Neuronal stem cell (in vitro differentiated cells): ENCODE measurements at places on chromosomes 5 and 9.
A peak's percentile ranks its signal among the peaks of the same experiment; 100 is the strongest.

- DNase-seq = no peak
Measured at GRCh38 chr9:76882686-76883085, 23.2 kb downstream of the PRUNE2 start.

DNA sequence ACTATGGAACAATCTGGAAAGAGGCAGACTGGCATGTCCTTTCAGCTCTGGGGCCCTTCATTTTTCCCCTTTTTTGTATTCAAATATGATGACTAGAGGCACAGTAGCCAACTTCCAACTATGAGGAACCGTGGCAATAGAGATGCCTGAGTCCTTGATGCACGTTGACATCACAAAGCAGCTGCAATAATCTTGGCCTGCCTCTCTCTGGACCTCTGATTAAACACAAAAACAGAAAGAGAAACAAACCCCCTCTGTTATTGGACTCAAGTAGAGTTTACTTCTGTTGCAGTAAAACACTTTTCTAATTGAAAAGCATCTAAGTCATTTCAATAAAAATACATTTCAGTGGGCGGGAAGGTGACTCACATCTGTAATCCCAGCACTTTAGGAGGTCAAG lies 122.2 kb upstream of the GRAMD2B start:
- no peak for DNase-seq

DNA sequence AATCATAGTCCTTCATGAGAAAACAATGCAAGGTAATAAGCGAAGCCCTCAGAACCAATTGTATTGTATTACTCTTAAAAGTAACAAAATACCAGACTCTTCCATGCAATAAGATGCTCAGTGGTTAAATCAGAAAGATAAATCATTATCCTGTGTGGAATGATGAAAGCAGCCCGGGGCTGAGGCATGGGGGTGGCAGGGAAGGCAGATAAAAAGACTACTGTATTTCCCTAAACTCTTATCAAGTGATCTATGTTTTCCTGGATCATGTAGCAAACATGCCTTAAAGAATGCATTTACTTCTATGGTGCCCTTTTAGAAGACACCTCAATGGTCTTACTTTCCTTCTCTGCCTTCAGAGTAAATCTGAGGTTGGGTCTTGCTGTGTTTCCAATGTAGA lies 105.6 kb upstream of the DAPK1 start:
- DNase-seq = no peak

- peak; percentile 29 for DNase-seq
Measured at GRCh38 chr9:119961774-119962424, 592.7 kb upstream of the BRINP1 start.

DNA sequence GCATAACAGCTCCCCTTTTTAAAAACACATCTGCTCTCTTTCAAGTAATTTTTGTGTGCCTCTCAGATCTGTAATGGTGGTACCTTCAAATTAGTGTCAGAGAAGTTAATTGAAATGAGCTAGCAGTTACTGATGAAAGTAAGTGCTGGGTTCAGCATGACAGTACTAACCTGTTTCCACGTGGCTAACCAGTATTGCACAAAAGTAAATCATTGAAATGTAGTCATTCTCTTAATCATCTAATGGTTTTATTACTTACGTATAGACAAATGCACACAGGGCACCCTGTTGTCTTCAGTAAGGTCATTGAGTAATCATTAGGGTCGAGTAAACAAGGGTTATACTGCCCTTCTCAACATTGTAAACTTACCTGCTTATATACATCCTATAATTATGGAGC lies 157.8 kb upstream of the PRR16 start:
- no peak for DNase-seq

GRCh38 chr5:55601204-55601618 lies 66.4 kb upstream of the PLPP1 start:
- DNase-seq = peak; percentile 15

- DNase-seq = no peak
Measured at GRCh38 chr5:67253911-67254310, 57.3 kb upstream of the CD180 start.

- no peak for DNase-seq
Measured at GRCh38 chr5:932628-933250, 40.1 kb downstream of the TRIP13 start.

DNA sequence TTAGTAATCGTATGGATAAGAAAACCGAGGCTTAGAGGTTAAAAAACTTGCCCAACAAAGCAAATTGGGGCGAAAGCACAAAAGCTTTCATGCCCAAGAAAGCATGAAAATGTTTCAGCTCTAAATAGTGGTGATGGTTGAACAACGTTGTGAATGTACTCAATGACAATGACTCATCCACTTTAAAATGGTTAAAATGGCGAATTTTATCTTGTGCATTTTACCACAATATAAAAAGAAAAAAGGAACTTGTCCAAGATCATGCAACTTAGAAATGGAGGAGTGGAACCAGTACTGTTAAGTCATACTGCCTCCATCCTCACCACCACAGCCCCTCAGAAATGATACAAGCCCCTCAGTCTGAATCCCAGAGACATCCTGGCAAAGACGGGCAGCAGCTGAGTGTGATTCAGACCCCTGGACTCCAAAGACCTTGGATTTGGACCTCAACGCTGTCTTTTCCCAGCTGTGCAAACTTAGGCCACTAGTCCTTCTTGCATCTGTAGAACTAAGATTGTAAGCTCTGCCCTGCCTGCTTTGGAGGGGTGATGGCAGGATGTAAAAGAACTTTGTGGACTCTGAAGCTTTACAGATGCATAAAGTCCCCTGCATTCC lies 158.4 kb downstream of the GABBR2 start:
- DNase-seq = no peak

GRCh38 chr5:14491015-14491915 lies 90.3 kb upstream of the OTULINL start:
- no peak for DNase-seq

GRCh38 chr5:176167800-176168199 lies 70.4 kb upstream of the SIMC1 start:
- DNase-seq = peak; percentile 24

DNA sequence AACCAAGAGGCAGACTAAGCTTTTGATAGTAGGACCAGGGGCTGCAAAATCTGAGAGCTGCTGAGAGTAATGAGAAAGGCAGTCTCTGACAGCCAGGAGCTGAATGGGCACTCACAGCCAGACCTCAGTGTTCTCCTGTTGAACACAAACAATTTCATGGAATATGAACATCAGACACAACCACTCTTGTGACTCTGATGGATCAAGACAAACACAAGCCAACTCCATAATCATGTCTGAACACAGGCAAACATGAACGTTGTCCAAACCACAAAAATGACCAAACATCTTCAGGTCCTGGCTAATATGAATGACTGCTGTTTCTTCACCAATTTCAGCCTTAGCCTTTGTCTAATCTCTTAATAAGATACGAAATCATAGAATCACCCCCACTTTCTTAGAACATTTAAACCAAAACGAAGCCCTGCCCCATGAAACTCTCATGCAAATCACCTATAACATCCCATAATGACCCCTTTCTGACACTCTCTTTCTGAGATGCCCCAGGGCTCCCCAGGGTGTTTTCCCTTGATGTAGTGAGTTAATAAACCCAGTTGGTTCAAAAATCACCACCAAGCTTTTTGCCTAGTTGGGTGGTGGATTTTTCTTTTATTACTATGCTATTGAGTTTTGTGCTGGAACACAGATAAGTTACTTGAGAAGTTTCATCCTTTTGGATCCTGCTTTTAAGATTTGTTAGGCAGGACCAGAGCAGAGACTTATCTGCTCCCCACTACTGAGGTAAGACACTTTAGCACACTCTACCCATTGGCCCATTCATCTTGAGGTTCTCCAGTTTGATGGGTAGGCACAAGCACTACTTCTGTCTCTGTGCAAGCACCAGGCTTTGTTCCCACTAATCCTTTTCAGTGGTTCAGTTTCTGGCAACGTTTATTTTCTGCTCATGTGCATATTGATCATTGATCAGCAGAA lies 5.9 kb upstream of the ERAP2 start:
- no peak for DNase-seq

DNA sequence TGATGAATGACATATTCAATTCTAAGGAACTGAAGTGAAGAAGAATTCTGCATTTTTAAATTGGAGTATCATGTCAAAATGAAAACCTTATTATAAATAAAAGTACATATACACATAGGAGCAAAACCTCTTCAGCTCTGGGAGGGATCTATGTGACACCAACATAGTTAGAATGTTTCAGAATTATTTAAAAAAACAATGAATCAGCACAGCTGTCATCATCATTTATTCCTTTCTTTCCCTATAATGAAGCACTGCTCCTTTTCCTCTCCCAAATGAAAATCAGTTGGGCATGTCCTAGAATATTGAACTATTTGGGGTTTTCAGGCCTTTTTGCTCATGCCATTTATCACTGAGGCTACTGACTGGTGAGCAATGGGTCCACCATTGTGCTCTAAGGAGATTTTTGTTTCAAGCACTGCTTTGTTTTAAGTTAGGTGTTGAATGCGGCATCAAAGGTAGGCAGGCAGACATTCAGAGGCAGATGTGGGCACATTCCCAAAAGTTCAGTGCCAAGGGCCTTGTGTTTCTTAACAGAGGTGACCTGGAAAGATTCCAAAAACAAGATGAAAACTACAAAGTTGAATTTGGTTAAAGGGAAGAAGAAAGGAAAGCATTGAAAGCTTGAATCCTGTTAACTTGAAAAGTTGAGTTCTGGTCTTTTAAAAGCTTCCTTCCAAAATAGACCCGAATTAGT lies 126.4 kb upstream of the ADAMTSL1 start:
- no peak for DNase-seq

GRCh38 chr9:1513105-1513504 lies 462.9 kb downstream of the DMRT2 start:
- no peak for DNase-seq

DNA sequence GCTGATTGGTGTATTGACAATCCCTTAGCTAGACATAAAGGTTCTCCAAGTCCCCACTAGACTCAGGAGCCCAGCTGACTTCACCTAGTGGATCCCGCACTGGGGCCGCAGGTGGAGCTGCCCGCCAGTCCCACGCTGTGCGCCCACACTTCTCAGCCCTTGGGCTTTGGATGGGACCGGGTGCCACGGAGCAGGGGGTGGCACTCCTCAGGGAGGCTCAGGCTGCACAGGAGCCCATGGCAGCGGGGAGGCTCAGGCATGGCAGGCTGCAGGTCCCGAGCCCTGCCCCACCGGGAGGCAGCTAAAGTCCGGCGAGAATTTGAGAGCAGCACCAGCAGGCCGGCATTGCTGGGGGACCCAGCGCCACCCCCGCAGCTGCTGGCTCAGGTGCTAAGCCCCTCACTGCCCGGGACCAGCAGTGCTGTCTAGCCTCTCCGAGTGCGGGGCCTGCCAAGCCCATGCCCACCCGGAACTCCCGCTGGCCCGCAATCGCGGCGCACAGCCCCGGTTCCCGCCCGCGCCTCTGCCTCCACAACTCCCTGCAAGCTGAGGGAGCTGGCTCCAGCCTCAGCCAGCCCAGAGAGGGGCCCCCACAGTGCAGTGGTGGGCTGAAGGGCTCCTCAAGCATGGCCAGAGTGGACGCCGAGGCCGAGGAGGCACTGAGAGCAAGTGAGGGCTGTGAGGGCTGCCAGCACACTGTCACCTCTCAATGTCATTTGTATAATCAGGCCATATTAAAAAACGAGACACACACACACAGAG lies 437.2 kb downstream of the CSNK1G3 start:
- no peak for DNase-seq

DNA sequence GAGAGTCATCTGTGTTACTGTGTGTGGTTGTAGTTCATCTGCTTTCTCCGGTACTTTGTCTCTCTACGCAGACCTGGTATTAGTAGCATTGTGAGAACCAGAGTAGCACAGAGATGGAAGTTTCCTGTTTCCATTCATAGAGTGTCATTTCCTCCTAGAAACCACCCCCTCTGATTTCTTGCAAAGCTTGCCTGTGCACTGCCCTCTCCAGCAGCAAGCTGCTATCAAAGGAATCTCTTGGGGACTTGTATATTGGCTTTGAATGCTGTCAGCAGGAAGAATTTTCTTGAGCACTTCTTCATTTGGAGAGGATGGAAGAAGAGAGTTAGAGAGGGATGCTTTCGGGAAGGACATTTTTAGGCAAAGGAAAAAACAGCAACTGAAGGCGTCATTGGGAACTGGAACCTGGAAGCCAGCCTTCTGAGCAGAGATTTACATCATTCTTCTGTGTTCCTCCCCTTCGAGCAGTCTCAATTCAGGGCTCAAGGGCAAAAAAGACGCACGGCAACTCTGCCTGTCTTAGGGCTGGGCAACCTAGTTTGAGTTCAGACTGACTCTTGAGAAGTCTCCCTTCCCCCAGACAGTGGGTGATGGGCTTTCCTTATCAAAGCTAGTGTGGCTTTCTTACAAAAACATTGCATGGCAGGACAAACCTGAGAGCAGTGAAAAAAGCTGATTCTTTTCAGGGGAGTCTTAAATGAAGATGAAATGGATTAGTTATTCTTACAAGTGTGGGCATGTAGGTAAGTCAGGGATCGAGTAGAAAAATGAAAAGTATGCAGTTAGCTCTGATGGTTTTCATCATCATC lies 226.3 kb downstream of the AOPEP start:
- no peak for DNase-seq

- DNase-seq = no peak
Measured at GRCh38 chr5:172581315-172581714, 59.7 kb upstream of the NEURL1B start.
